Fibroblast of lung (primary cell): ENCODE measurements at places on chromosomes 1 and 21. TPM values are rescaled to one million over a fixed set of nuclear protein-coding genes. Genes with fewer than 3 reads are reported as not detected.

DNA sequence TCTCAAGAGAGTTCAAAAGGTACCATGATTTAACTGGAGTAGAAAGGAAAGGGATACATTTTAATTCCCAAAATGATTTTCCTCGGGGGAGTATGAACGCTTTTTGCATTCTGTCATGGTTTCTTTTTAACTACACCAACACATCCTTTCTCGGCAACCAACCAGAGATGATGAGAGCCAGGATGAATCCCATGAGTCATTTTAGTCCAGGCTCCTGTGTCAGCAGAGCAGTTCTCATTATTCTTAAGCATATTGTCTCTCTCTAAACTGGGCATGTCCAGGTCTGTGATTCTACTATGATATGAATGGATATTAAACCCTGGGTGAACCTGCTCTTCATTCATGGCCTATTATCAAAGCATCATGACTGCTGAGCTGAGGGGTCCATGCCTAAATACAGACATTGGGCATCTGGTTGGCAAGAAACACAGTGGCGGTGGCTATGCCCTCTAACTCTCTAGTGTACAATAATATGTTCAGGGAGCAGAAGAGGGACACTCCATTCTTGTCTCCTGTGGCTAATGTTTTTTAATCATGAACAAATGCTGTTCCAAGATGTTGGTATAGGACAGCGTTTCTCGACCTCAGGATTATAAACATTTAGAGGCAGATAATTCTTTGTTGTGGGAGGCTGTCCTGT lies 124.3 kb upstream of the ESRRG start:
- no peak overlapping the region for H3K4me3 ChIP-seq
- no peaks in the 10 kb centered on the region for H3K27me3 ChIP-seq
- H3K27ac ChIP-seq = no peak overlapping the region
- H3K4me1 ChIP-seq = no peaks in the 10 kb centered on the region
- DNase-seq = peak; percentile 80

GRCh38 chr21:33296156-33296555 lies 28.6 kb upstream of the IFNAR1 start:
- H3K27ac ChIP-seq = no peak overlapping the region
- H3K4me1 ChIP-seq = no peaks in the 10 kb centered on the region
- no peak overlapping the region for H3K4me3 ChIP-seq
- no peaks in the 10 kb centered on the region for H3K27me3 ChIP-seq

Gene ADGRB2
- 7.4 and 10.4 TPM in 2 replicates for total RNA-seq

Gene CCDC17
- 0.51 and 0.99 TPM in 2 replicates for total RNA-seq

GRCh38 chr1:4730078-4730477 lies 75.7 kb downstream of the AJAP1 start:
- no peaks in the 10 kb centered on the region for H3K36me3 ChIP-seq
- no peak for DNase-seq
- no peak overlapping the region for H3K27ac ChIP-seq
- no peaks in the 10 kb centered on the region for H3K4me1 ChIP-seq

Gene ATP1A2
- total RNA-seq = 1.8 and 32.9 TPM in 2 replicates

Gene C1orf141
- not detected in 2 replicates for total RNA-seq

- H3K4me1 ChIP-seq = peaks cover 2% of the 10 kb centered on the region
- H3K27ac ChIP-seq = no peak overlapping the region
- H3K4me3 ChIP-seq = no peak overlapping the region
- H3K27me3 ChIP-seq = no peaks in the 10 kb centered on the region
- H3K36me3 ChIP-seq = no peaks in the 10 kb centered on the region
Measured at GRCh38 chr1:68347415-68347814, 102.3 kb downstream of the RPE65 start.

- no peaks in the 10 kb centered on the region for H3K27me3 ChIP-seq
- H3K27ac ChIP-seq = no peak overlapping the region
- no peak for DNase-seq
- no peaks in the 10 kb centered on the region for H3K4me1 ChIP-seq
- H3K4me3 ChIP-seq = no peak overlapping the region
- no peaks in the 10 kb centered on the region for H3K36me3 ChIP-seq
Measured at GRCh38 chr1:235929216-235929615, 62.5 kb upstream of the LYST start.

Gene SEMA4A
- total RNA-seq = 0.77 and 0.99 TPM in 2 replicates

GRCh38 chr1:153880962-153881361 lies 41.8 kb downstream of the GATAD2B start:
- peak; percentile 97 for DNase-seq
- no peaks in the 10 kb centered on the region for H3K27me3 ChIP-seq
- H3K4me3 ChIP-seq = peak overlapping the region; percentile 51
- H3K36me3 ChIP-seq = no peaks in the 10 kb centered on the region
- H3K27ac ChIP-seq = peak overlapping the region; percentile 70

Gene TRIM17
- 0.17 and 0.26 TPM in 2 replicates for total RNA-seq

- no peak for DNase-seq
- no peak overlapping the region for H3K27ac ChIP-seq
- no peak overlapping the region for H3K4me3 ChIP-seq
- H3K4me1 ChIP-seq = peaks cover 4% of the 10 kb centered on the region
Measured at GRCh38 chr1:246695136-246695535, 29.1 kb upstream of the SCCPDH start.
